ENCODE measurements at places on chromosomes 13 and 19. TPM values are rescaled to one million over a fixed set of nuclear protein-coding genes. Genes with fewer than 3 reads are reported as not detected.

The STX10 gene
- total RNA-seq, result 89.0 TPM

The SMIM24 gene
- total RNA-seq, result 2.5 TPM

The S1PR4 gene
- total RNA-seq, result not detected

The RFPL4AL1 gene
- total RNA-seq, result not detected

DNA sequence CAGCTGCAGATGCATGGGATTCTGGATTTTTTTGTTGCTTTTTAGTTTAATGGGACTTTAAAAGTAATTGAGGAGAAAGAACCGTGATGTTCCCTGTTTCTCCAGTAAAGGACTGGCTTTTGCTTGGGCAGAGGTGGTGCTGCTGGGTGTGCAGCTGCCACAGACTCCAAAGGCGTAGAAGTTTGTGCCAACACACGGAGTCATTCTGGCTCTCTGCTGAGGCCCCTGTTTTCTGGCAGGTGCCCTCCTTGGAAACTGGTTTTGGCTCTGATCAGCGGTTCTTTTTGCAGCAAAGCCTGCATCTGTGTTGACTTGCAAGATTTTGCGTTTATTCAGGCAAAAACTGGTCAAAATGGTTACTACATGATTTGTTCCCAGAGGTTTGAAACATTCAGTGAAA lies 16.0 kb upstream of the QTRT1 start:
- no peak for DNase-seq

- no peak for DNase-seq
These were observed 85.7 kb downstream of the LRRC63 start for GRCh38 chr13:46297361-46297811.

DNA sequence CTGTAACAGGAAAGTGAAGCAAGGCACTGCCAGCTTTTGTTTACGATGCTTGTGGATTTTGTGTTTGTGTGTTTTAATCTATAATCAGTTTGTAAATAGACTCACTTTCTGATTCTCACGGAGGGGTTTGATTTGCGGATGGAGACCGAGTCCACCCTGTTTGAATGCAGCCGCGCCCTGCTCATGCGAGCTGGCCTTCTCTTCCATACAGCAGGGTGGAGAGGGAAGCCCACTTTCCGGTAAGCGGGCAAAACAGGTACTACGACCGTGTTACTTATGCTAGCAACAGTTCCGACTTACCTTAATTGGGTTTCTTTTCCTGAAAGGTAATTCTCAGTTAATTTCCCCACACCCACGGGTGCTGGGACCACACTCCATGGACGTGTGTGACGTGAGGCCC lies 33.1 kb downstream of the ADPRHL1 start:
- no peak for DNase-seq

DNA sequence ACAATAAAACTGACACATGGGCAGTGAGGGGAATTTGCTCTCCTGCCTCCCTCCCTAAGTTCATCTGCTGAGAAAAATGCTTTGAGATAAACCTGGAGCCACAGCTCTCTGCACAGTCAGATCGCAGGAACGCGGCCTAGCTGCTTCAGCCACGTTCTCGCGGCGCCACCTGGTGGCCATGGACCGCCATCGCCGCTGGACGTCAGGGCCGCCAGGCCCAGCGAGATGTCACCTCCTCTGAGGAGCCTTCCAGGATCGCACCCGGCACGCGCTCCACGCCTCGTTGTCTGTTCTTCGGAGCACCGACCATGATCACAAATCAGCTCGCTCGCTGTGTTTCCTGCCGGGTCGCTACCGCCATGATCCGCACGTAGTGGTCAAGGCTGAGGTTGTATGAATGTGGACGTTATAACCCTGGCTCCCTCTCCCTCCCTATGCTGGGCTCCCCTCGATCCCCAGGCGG lies 20.6 kb upstream of the USP29 start:
- no peak for DNase-seq
